ENCODE measurements at places on chromosomes 1 and 21.
A peak's percentile ranks its signal among the peaks of the same experiment; 100 is the strongest.

GRCh38 chr1:74812180-74812541, 79.2 kb downstream of the TYW3 start:
- DNase-seq = no peak

- DNase-seq = no peak
Measured at GRCh38 chr1:180793451-180793850, 119.2 kb upstream of the KIAA1614 start.

DNA sequence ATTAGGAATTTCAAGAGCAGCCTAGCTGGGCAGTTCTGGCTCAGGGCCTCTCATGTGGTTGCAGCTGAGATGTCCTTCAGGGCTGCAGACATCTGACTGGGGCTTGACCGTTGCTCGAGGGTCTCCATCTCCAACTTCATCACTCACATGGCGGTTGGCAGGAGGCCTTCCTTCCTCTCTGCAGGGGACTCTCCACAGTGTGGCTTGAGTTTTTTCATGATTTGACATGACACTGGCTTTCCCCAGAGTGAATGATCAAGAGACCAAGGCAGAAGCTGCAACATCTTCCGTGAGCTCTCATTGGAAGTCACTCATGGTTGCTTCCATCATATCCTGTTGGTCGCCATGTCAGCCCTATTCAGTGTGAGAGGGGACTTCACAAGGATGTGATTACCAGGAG, 74.6 kb downstream of the RUNX3 start:
- DNase-seq = no peak

DNA sequence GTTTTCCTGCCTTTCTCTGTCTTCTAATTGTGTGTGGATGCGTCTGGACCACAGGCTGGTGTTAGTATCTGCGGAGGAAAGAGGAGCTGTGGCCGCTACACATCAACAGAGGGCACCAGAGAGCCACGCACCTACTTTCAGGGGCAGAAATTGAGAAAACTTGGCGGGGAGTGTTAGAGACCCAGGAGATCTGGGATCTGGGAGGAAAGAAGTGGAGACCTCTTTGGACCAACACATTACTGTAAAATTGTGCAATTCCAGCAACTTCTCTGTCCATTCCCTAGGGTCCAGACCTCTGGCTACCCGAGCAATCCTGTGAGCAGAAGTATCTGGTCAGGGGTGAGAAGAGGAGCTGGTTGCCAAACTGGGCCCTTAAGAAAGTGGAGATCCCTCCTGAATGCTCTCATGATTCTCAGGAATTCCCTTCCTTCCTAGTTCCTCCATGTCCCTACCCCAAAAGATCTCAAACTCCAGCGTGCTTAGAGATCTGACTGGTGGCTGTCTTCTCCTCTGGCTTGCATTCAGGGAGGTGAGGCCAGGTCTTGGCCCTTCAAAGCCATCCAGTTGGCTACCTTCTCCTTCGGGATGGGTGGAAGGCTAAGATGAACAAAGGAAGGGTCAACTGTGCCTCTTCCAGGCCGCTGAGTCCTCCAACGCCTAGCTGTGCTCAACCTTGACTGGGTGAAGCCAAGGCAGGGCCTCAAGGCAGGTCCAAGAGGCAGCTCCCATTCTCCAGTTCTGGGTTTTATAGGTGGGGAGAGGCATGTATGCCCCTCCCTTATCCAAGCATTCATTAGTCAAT, 1.2 kb upstream of the KIRREL1 start:
- peak; percentile 74 for DNase-seq

GRCh38 chr1:84644472-84644871, 45.8 kb downstream of the SSX2IP start:
- no peak for DNase-seq

- DNase-seq = no peak
Measured at GRCh38 chr1:203320591-203321272, 15.4 kb downstream of the BTG2 start.

DNA sequence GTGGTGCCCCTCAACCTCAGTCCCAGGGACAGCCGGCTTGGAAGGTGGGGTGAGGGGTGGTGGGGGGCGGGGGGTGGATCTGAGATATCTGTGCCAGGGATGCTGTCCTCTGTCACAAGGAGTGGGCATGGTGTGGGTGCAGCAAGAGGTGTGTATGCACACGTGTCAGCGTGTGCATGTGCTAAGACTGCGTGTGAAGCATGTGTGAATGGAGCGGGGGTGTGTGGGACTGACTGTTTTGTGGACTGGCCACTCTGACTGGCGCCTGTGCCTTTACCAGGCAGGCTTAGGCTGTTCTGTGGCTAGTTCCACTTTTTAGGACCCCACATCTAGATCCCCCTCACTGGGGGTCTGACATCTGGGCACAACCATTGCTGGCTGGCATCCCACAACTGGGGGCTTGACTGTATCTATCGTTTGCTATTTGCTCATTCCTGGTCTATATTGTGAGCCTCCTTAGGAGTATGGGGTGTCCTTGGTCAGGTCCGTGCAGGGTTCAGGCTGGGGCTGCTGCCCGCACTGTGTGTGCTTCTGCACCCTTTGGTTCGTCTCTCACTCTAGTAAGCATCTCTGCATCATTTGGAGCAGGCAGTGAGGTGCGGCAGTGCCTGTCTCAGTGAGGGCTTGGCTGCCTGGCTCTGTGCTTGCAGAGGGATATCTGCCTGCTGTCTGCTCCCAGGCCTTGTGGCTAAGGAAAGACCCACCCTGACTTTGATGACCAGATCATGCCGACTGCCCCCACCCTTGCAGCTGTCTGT, 1.9 kb downstream of the AMPD2 start:
- no peak for DNase-seq

DNA sequence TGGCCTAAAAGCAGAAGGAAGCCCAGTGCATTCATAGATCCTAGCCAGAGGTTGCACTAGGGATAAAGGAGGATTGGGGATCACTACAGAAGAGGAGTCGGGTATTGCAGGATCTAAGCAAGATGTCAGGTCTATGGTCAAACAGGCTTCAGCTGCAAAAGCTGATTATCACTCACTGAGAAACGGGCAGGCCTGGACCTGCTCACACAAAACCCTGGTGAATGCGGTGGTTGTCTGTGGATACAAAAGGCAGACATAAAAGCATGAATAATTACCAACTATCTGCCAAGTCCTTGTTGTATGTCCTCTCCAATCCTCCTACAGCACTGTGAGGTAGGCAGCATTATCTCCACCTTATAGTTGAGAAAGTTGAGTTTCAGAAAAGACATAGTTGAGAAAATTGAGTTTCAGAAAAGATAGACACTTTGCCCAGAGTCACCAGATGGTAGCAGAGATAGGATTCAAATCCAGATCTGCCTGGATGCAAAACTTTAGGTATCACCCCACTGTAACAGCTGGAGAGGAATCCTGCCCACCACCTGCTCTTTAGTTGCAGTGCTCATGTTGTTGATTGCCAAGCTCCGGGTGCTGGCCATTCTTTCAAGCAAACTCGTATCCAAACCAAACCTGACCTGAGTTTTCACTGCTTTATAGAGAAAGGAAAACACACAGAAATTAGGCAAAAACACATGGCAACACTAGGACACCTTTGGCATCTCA, 49.6 kb upstream of the HOOK1 start:
- DNase-seq = no peak

DNA sequence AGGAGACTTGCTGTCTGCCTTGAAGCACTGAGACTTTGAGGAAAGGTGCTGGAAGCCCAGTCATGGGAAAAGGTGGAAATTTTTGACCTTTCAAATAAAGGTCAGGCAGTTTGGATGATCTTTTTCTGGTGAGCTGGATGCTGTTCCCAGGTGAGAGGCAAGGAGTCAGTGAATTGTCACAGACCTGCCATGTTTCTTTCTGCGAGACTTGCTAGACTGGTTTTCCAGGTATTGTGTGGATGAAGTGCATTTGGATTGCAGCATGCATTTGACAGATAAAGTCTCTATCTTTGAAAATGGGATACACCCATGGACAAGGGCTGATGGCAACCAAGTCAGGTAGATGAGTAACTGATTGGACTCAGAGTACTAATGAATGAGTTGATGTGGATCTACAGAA, 65.7 kb upstream of the NHLH2 start:
- DNase-seq = no peak

DNA sequence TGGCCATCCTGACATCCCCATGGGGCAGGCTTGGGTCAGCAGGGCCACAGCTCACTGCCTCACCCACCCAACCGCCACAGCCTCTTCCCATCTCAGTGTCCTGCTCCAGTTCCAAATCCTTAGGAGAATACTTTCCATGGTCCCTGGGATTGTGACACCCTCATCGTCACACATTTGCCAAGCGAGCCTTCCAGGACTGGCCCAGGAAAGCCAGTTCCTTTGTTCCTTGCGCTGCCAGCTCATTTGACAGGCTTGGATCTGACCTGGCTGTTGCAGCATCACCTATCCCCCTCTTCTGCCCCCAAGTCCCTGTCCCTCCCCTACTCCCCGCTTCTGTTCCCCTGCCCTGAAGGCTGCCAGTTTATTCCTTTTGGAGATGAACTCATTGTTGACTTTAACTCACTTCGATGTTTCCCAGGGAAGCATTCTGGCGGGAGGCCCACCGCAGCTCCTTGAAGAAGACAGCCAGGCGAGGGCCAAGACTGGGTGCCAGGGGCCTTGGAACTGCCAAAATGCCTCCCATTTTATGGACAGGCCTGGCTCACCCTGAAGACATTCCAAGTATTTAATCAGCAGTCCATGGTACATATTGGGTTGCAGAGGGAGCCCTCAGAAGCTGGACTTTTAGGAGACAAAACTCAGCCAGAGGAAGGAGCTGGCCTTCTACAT, 10.2 kb upstream of the GNL2 start:
- DNase-seq = no peak

- DNase-seq = peak; percentile 33
Measured at GRCh38 chr1:64242895-64243756, 39.7 kb downstream of the UBE2U start.

GRCh38 chr21:33058957-33059356, 11.0 kb upstream of the OLIG1 start:
- no peak for DNase-seq

- DNase-seq = peak; percentile 43
Measured at GRCh38 chr1:204746838-204747442, 61.4 kb upstream of the LRRN2 start.

DNA sequence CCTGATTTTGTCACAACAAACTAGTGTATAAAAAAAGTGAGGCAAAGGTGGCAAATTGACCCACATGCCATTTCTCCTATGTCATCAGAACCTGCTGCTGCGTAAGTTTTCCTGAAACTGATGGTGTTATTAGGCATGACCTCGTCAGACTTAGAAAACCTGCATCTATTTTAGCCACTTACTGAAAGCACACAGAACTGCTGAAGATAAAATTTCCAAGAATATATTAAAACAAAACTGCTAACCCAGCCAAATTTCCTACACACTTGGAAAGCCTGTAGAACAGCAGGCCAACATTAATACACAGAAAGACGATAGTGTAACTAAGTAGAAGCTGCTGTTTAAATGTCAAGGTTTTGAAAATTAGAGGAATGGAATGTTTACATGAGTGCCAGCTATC, 674.5 kb upstream of the CXADR start:
- no peak for DNase-seq

- DNase-seq = no peak
Measured at GRCh38 chr1:103859721-103860120, 110.0 kb downstream of the AMY1C start.
